ENCODE measurements at places on chromosomes 6 and 20.

DNA sequence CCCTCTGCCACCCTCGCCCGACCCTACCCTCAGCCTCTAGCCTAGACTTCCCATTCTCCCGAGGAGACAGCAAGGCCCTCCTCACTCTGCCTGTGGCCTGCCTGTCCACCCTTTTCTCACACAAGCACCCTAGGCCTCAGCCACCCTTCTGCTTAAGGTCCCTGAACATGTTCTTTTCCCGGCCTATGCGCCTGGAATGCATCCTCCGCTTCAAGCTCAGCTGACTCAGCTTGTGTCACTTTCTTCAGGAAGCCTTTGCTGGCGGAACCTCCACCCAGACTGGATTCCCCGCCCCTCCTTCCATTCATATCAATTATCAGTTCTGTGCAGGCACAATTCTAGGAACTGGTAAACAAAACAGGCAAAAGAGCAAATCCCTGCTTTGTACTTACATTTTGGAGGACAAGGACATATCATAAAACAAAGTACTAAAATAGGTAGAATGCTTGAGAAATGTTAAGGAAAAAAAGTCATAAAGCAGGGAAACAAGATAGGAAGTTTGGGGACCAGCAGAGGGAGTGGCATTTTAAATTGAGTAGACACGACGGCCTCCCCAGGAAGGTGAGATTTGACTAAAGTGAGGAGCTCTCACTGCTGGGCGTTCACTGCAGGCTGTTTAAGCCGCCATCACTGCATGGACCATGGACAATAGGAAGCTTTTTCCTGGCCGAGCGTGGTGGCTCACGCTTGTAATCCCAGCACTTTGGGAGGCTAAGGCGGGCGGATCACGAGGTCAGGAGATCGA lies 17.9 kb upstream of the SNHG17 start:
- DNase-seq: no peak

DNA sequence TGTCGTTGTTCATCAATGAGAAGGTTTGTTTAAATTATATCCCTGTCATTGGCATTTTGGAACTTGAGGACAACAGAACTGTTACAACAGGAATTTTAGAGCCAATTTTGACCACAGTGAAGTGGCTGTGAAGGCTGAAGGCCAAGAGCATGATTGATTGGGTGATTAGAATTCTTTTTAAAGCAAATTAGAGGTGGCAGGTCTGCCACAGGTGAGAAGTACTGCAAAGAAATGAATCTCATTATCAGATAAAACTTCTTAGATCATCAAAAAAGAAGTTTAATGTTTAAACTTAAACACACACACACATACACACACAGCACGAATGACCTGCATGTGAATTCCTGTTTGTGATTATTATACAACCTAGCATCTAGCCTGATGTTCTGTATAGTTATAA lies 32.4 kb downstream of the FARS2 start:
- no peak for DNase-seq

DNA sequence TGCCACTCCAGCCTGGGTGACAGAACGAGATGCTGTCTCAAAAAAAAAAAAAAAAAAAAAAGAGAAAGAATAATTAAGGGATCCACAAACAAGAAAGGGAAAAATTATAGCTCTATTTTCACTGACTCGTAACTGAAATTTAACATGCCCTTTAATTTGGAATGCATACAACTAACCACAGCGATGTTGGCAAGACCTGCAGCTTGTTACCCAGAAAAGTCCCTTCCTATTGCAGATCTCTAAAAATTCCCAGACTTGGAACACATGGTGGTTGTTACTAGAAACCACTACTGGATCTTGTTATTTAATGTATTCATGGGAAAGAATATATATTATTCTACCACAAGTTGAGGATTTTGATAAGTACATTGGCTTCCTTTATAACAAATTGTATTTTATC lies 27.8 kb upstream of the SMIM28 start:
- DNase-seq: no peak

- no peak for DNase-seq
Observed at GRCh38 chr6:89951574-89952104, 57.4 kb downstream of the GJA10 start.

GRCh38 chr6:40343318-40343876 lies 243.8 kb downstream of the LRFN2 start:
- no peak for DNase-seq

DNA sequence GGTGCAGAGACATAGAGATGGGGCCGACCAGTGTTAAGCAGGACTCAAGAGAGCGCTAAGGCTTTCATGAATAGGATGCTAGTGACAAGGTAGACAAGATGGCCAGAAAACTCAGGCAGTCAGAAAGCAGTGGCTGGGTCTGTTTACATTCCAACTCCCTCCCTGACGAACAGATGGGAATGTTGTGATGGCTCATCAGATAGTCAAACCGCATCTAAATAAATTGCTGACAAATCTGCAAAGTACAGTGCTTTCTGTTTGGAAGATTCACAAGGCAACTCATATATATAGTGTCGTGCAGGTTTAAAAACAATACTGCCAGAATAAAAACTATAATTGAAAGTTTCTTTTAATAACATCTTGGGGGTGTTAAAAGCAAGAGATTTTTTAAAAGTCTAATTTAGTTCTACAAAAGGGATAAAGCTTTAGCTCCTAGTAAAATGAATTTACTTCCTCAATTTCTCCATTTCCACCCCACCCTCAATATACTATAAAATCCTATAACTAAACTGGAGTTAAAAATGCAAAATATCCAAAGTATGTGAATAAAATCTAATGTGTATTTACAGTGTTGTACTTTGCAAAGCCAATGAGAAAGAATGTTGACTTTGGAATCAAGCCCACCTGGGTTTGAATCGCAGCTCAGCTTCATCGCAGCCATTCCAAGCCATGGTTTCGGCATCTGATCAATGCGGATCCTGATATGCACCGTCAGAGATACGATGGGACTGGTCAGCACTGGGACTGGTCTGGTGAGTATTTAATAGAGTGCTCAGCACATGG lies 247.3 kb upstream of the PDE10A start:
- no peak for DNase-seq

DNA sequence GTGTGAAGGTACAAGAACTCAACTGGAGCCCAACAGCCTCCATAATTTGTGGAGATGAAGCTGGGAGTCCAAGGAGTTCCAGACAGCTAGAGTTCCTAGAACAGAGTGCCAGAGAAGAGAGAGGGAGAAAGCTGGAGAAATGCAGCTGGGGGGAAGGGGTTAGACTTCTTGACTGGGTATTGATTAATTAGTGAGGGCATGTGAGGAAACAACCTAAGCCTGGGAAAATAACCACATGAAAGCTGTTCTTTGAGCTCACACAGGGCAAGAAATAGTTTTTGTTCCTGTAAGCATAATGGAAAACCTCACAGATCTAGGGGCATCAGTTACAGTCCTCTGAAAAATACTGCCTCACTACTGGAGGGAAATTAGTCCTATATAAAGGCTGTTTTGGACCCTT lies 230.5 kb upstream of the FKBP1C start:
- DNase-seq: no peak

- no peak for DNase-seq
Observed at GRCh38 chr6:89260310-89260709, 43.2 kb upstream of the GABRR1 start.

DNA sequence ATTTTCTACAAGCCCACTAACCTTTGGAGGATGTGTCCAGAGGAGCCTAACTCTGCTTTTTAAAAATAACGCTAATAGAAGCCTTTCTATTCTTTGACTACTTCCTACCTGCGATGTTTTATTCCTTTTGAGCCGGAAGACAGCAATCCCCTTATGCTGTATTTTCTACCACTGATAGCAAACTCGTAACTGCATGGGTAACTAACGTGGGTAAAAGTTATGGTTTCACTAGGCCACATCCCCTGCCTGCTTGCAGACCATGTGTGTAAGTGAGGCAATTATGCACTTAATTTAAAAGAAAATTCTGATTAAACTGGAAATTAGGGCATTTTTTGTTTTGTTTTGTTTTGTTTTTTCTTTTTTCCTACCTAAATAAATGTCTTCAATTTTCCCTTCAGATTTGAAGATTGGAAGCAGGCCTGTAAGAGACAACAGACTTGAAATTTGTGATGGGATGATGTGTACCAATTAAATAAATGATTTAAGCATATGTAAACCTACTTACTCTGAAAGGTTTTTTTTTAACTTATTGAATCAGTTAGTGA lies 931 bp downstream of the UFL1 start:
- no peak for DNase-seq

DNA sequence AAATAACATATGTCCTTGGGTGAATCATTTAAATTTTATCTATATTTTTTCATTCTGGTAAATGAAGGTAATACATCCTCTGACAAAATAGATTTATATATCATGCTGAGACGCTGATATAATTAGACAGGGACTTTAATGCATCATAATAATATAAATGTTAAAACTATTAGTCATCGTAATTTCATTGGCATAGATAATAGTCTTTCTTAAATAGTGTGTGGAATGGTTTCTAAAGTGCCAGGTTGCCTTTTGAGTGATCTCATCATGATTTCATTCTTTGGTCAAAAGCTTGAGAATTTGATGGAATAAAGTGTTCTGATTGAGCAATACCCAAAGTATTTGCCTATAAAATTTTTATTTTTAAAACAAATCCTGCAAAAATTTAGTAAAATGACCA lies 43.2 kb upstream of the BMP5 start:
- DNase-seq: no peak

- DNase-seq: peak; percentile 93
Observed at GRCh38 chr20:347640-348484, 951 bp downstream of the NRSN2 start.

DNA sequence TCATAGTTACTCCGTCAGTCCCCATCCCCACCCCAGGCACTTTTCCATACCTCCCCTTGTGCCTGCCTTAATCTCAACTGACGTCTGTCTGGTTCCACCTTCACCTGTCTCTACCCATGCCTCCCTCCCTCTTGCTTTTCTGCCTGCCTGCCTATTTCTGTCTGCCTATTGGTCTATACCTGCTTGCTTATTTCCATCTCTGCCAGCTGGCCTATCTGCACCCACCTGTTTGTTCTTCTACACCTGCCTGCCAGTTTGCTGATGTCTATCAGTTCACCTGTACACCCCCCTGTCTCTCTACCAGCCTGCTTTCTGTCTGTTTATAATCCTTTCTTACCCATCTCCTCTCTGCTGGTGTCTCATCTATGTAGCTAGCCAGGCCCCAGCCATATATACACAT lies 87.5 kb downstream of the RALGAPA2 start:
- peak; percentile 18 for DNase-seq

DNA sequence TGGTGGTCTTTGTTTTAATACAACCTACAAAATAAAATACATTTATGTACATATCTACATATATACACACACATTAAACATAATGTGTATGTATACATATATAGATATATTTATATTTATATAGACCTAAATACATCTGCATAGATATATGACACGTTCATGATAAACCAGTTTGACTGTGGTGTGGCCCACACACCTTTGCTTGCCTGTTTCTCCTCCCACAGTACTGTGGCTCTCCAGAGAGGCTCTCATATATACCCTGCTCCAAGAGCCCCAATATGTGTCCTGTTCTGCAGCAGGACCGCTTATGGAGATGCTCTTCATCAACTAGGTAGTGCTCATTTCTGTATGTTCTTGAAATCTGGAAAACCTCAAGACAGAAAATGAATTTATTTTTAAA lies 207.0 kb downstream of the KCNQ5 start:
- no peak for DNase-seq

GRCh38 chr20:50588034-50588736 lies 78.0 kb downstream of the PTPN1 start:
- no peak for DNase-seq

GRCh38 chr6:126957721-126958120 lies 160.8 kb upstream of the RSPO3 start:
- DNase-seq: no peak

- no peak for DNase-seq
Observed at GRCh38 chr20:10671919-10672623, 1.7 kb downstream of the JAG1 start.

Data from NCI-H1436 (cell line).